ENCODE measurements at places on chromosomes 4 and X. TPM values are rescaled to one million over a fixed set of nuclear protein-coding genes. Genes with fewer than 3 reads are reported as not detected.

Gene FAM241A
- total RNA-seq = 3.3 TPM

Gene MSX1
- 6.6 TPM for total RNA-seq

Gene SLC9B1
- total RNA-seq = not detected

Gene TLR8
- total RNA-seq = 0.17 TPM

Gene ARHGEF38
- total RNA-seq = 3.5 TPM

Gene NDST3
- total RNA-seq = not detected

Gene LGI2
- 0.72 TPM for total RNA-seq

Gene FRMPD4
- 0.13 TPM for total RNA-seq

Gene ADAMTS3
- total RNA-seq = 0.64 TPM

Gene GLRA3
- not detected for total RNA-seq

- no peak for DNase-seq
Observed at GRCh38 chr4:125070861-125071260, 243.9 kb upstream of the FAT4 start.

DNA sequence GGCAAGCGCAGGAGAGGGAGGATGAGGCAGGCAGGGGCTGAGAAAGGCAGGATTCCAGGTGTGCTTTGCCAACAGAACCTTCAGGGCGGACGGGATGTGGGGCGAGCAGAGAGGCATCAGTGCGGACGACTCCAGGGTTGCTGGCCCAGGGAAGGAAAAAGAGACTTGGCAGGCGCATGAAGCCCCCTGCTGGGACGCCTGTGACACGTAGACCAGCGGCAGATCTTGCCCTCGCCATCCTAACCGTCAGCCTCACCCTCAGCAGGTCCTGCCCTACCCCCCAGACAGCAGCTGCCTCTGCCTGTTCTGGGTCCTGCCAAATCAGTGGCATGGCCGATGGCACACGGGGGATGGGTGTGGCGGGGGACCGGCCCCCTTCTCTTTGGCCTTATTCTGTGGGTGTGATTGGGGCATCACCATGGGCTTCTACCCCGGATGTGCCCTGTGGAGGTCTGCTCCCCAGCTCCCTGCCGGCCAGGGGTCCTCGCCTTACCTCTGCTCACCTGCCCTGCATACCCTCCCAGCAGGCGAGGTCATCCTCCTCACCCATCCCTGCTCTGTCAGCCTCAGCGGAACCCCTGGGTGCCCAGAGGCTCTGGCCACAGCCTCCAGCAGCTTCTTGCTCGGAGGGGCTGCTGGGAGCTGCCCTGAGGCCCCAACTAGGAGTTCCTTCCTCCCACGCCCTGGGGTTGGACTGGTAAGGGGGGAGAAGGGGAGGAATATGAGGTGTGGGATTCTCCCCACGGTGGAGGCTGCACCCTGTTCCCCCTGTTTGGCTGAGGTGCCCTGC is 2.9 kb upstream of the SH3BP2 start:
- peak; percentile 58 for DNase-seq

- no peak for DNase-seq
Observed at GRCh38 chrX:37785569-37785968, 5.7 kb downstream of the CYBB start.

DNA sequence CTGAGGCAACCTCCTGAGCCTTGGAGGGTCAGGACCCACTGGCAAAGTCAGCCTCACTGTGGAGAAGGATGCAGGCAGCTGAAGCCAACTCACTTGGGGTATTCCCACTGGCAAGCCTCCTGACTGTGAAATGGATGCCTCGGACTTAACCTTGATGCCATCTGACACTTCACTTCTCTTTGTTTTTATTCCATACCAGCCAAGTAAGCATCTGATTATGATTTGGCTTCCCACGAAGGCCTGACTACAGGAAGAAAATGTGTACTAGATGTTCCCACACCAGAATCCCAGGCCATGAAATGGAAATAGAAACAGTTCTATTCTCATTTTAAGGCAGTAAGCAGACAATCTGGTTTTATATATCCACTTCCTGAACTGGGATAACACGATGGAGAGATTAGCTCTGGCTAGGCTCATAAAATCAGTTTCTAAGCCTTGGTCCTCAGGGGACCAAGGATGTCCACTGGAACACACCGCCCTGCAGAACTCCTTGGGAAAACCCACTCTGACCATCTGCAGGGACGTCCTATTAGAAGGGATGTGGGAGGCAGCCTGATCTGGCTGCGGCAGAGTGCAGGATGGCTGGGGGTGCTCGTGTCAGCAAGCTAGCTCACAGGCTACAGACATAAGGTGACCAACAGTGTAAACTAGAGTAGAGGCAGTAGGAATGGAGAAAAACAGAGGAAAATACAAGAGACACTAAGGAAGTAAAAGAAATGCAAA is 89.3 kb downstream of the TSPAN5 start:
- DNase-seq = no peak

- no peak for DNase-seq
Observed at GRCh38 chr4:113148925-113149324, 99.5 kb downstream of the ANK2 start.

- no peak for DNase-seq
Observed at GRCh38 chr4:87151730-87152129, 68.7 kb downstream of the KLHL8 start.

- DNase-seq = no peak
Observed at GRCh38 chr4:103303011-103303410, 104.9 kb upstream of the CENPE start.

GRCh38 chr4:154032914-154033313 is 244.0 kb upstream of the SFRP2 start:
- DNase-seq = no peak

GRCh38 chr4:176090115-176090514 is 24.5 kb downstream of the WDR17 start:
- DNase-seq = no peak

DNA sequence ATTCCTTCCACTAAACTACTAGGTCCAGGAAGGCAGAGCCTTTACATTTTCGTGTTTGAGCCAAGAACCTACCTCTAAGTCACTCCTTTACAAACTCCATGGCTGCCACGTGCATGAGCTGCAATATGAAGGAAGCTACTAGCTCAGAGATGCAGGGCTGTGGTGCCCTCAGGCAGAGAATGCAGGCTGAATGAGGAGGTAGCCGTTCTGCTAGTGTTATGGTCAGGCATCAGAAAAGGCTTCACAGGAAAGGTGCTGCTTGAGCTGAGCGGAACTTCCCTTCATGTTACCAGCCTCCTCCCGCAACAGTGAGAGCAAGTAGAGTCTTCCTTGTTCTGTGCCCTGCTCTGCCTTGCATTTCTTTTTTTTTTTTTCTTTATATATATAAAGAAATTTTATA is 148.3 kb upstream of the PACRGL start:
- DNase-seq = no peak

GRCh38 chr4:156291317-156291716 is 337.7 kb upstream of the CTSO start:
- no peak for DNase-seq

DNA sequence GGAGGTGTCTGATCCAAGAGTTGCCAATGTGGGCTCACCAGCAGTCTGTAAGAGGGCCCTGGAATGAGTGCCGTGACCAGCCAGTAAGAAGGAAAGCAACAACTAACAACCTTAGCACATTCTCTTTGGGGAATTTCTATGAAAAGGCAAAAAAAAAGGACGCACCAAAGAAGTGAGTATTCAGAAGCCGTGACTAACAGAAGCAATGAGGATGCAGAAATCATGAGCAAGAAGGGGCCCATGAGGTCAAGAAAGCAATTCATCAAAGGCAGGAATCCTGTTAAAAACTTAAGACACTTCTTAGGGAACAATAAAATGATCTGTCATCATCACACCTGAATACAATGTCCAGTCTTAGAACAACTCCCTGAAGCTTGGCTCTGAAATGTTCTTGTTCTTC is 260.5 kb downstream of the RAPGEF2 start:
- DNase-seq = no peak

- DNase-seq = no peak
Observed at GRCh38 chr4:51842167-51842553, 793 bp upstream of the DCUN1D4 start.

Data from suprapubic skin (tissue), 4 donors.